ENCODE measurements at places on chromosomes 7 and 10.

- DNase-seq: no peak
These were observed 306.3 kb downstream of the C7orf25 start for GRCh38 chr7:42605406-42606192.

- DNase-seq: no peak
These were observed 12.6 kb downstream of the CPA4 start for GRCh38 chr7:130305433-130306042.

- no peak for DNase-seq
These were observed 42.2 kb downstream of the XPNPEP1 start for GRCh38 chr10:109880886-109881768.

DNA sequence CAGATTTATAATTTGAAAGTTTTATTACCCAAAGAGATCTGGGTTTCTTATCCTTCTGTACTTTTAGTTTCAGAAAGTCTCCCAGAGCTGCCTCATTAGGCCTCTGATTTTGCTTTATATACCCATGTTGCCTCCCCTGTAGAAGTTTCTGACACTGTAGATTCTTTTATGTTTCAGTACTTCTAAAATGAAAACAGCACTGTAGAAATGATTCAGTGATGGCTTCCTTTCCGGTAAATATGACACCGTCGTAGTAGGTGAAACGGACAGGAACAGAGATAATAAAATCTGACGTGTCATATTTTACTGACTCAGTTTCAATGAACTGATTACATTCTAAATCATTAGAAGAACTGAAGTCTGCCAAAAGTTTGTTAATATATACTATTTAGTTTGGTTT lies 272.7 kb downstream of the TWIST1 start:
- DNase-seq: no peak

DNA sequence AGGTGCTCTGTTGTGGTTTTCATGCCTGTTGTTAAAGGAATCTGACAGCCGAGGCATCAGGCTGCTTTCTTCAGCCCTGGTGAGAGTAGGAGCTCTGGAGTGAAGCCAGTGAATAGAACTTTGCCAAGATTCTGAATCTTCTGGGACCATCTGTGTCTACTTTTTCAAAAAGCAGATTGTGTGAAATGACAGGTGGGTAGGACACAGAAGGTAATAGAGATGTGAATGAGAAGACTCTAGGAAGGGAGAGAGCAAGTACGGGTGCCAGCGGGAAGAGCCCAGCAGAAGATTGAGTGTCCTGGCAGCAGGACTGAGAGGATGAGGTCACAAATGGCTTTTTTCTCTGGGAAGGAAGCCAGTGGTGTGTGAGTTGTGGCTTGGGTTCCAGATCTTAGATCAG lies 429.2 kb downstream of the SDK1 start:
- DNase-seq: no peak

GRCh38 chr7:69598487-69599285 lies 411 bp downstream of the AUTS2 start:
- no peak for DNase-seq

GRCh38 chr7:114460021-114460420 lies 45.4 kb downstream of the FOXP2 start:
- no peak for DNase-seq

- no peak for DNase-seq
These were observed 385.8 kb upstream of the GHITM start for GRCh38 chr10:83753490-83753889.

- no peak for DNase-seq
These were observed 251.2 kb downstream of the POU6F2 start for GRCh38 chr7:39228946-39229345.

GRCh38 chr10:43843321-43844101 lies 194.8 kb upstream of the ZNF32 start:
- DNase-seq: no peak

- no peak for DNase-seq
These were observed 198.3 kb downstream of the GRID1 start for GRCh38 chr10:86168256-86168655.

- no peak for DNase-seq
These were observed 18.0 kb downstream of the RBAK start for GRCh38 chr7:5063698-5064097.

DNA sequence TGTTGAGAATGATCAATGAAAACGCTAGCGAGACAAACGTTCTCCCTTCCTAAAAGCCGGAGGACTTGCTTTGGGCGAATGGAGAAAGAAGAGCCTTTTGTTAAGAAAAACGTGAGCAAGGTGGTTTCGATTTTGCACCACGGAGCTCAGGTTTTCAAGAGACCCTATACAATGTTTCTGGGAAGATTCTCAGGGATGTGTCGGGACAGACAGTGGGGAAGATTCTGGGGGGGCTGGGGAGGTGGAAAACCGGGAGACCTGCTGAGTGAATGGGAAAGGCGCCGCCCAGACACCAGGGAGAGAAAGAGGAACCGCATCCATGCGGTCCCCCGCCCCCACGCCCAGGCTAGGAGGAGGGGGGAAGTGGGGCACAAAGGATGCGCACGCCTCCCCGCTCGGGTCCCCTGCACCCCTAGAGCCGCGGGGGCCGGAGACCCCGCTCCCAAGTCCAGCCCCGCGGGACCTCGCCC lies 745 bp downstream of the YWHAG start:
- DNase-seq: peak; percentile 37

DNA sequence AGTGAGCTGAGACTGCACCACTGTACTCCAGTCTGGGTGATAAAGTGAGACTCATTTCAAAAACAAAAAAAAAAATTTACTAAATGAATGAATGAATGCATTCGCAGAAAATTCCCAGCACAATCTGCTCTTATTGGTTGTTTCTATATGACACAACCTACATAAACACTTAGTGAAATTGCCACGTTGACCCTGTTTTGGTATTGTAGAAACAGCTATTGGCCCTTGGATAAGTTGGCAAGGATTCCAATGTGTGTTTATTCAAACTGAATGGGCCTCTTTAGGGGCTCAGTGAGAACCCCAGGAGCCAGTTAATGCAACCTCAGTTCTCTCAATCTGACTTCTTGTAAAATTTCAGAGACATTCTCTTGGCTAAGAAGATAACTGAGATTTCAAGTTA lies 66.0 kb downstream of the HHEX start:
- no peak for DNase-seq

DNA sequence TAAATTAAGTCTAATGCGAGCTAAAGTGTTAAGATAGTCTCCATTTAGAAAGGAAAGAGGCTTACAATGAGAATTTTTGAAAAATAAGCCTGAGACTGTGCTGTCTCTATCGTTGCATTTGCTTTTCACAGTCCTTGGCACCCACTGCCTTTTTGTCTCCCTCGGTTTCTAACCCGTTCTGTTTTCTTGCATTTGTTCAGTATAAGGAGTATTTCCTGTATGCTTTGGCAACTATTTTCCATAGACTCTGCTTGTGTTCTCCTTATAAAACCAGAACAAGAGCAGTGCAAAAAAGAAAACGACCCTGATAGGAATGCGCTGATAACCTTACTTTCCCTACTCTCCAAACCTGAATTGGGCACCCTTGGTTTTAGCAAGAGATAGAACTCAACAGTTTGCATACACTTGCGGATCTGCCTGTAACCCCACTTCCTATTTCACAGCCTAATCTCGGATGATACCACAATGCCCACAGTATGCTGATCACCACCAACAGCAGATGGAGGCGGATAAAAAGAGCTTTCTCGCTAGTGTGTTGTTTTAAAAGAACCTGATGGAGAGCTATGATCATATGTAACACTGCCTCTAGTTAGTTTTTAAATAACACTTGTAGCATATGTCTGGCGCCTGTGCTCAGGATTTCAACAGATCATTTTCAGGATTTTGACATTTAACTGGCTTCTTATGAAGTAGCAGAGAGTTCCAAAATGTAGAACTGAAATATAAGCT lies 1.6 kb upstream of the ARHGAP12 start:
- no peak for DNase-seq

- DNase-seq: no peak
These were observed 99.5 kb downstream of the SFMBT2 start for GRCh38 chr10:7311218-7311849.

- no peak for DNase-seq
These were observed 79.0 kb downstream of the FAS start for GRCh38 chr10:89069589-89069988.

- no peak for DNase-seq
These were observed 3.1 kb downstream of the FLNC start for GRCh38 chr7:128833148-128833945.

DNA sequence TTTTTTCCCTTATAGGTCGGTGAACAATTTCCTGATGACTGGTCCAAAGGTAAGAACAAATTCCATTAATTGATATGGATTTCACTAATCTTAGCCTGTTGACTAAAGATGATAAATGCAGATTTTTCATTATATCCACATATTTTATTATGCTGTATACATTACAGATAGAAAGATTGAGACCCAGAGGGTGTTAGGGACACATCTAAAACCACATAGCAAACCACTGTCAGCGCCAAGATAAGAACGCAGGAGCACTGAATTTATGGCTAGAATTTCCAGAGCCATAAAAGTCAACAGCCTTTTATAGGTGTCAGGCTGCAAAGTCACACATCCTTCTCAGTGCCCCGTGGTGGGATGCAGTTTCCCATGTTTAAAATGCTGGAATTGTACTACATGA lies 16.2 kb downstream of the WNT8B start:
- DNase-seq: no peak

DNA sequence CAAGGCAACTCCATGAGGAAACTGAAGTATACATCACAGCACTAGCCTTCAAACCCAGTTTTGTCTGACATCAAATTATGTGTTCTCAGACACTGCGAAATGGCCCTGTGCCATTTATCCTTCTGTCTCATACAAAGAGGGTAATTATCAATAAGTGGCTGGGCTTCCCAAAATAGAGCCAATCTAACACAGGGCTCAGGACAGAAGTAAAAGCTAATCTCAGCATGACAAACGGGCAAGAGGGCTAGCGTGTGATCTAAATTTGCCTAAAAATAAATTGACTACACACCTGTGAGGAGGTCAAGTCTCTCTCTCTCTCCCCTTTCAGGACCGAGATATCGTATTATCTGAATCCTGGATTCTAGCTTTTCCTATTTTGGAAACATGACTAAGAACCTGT lies 67.2 kb downstream of the DGKB start:
- DNase-seq: no peak

DNA sequence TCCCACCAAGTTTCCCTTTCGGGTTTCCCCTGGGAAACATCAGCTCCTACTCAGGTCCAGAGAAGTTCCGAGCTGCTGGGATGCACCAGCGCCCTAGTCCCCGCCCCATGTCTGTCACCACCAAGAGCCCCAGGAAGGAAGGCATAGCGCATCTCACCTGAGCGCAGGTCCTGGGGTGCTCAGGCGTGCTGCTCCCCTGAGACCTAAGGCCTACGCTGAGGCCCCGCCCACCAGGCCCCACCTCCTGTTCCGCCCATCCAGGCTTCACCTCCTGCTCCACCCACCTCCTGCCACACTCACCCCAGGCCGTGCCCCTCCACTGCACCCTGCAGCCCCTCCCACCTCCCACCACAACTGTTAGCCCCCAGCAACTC lies 1.2 kb upstream of the TFR2 start:
- no peak for DNase-seq

- DNase-seq: no peak
These were observed 73.4 kb upstream of the FAM13C start for GRCh38 chr10:59435707-59436106.

GRCh38 chr7:74420006-74420405 lies 33.7 kb upstream of the GTF2IRD1 start:
- DNase-seq: no peak

- DNase-seq: no peak
These were observed 10.7 kb downstream of the LZTS2 start for GRCh38 chr10:101010329-101010728.

GRCh38 chr10:85615556-85615955 lies 751.0 kb downstream of the GRID1 start:
- DNase-seq: no peak

DNA sequence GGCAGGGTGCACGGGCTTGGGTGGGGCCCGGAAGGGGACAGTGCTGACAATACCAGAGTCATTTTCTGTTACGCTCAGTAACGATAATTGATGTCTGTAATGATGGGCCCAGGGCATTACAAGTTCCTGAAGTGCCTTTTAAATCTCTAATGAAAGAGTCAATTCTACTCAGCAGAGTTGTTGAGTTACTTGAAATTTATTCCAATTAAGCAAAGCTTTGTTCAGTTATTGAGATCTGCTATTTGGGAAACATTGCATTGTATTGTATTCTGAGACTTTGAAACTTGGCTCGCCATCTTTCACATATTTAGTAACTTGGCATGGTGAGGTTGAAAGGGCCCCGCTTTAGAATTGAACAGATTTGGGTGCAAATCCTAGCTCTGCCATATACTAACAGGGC lies 34.7 kb downstream of the MINDY4 start:
- DNase-seq: no peak

- DNase-seq: no peak
These were observed 101.2 kb upstream of the WDR11 start for GRCh38 chr10:120749856-120750566.

DNA sequence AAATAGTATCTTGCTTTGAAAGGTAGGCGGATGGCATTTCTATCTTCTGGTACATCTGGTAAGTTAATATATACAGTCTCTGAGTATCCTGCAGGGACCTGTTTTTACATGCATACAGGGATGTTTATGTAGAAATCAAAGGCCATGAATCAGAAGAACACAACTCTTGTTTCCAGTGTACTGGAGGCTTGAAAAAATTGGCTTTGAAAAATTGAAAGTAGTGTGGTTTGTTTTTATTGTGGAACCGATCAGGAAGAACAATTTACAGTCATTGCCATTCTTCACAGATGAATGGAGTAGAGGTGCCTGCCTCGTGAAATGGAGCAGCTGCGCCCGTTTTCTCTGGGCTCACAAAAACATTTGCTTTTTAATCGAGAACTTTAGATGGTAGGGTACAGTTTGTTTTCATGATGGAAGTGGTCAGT lies 54.0 kb upstream of the RPA3 start:
- no peak for DNase-seq

DNA sequence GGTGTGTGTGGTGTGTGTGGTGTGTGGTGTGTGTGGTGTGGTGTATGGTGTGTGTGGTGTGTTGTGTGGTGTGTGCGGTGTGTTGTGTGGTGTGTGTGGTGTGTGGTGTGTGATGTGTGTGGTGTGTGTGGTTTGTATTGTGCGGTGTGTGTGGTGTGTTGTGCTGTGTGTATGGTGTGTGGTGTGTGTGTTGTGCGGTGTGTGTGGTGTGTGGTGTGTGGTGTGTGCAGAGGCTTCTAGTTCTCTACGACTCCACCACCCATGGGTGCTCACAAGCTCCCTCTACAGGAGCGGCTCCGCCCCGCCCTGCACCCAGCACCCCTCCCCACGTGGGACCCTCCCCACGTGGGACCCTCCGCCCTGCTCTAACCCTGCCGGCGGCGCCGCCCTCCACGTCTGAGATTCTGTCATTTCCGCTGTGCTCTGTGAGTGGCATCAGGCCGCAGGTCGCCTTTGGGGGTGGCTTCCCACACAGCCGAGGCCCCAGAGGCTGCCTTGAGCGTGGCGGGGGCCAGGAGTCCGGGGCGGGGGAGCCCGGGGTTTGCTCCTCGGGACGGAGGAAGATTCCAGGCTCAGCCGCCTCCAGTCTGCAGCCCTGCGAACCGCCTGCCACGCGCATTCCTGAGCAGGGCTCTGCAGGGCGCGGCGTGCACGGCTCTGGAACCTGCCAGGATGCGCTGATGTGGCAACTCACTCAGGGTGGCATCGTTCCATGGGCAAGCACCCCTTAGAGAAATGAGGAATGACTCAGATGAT lies 37.0 kb upstream of the DNAJB6 start:
- no peak for DNase-seq

- DNase-seq: no peak
These were observed 49.3 kb downstream of the CLIP2 start for GRCh38 chr7:74338366-74339108.

GRCh38 chr7:150994838-150995510 lies 4.2 kb downstream of the NOS3 start:
- no peak for DNase-seq

- DNase-seq: no peak
These were observed 46.0 kb upstream of the CDK13 start for GRCh38 chr7:39904077-39904486.

GRCh38 chr7:39946693-39947092 lies 3.4 kb upstream of the CDK13 start:
- DNase-seq: no peak

All from activated naive CD4-positive, alpha-beta T cell (primary cell).